ENCODE measurements at places on chromosomes 5 and 9. TPM values are rescaled to one million over a fixed set of nuclear protein-coding genes. Genes with fewer than 3 reads are reported as not detected.

Gene CCL27
- not detected for total RNA-seq

Gene SLC4A9
- total RNA-seq = not detected

Gene TMEM215
- total RNA-seq = 0.43 TPM

Gene LAMC3
- total RNA-seq = 12.4 TPM

Gene CRB2
- 5.6 TPM for total RNA-seq

Gene DMRT2
- not detected for total RNA-seq

Gene NDUFA8
- total RNA-seq = 44.4 TPM

Gene MEF2C
- 11.0 TPM for total RNA-seq

Gene PLPP7
- total RNA-seq = not detected

Gene LCN9
- total RNA-seq = 2.6 TPM

Gene REEP2
- total RNA-seq = 3.2 TPM

Gene MCTP1
- 8.7 TPM for total RNA-seq

Gene EMB
- total RNA-seq = 9.8 TPM

Gene LCP2
- total RNA-seq = 0.80 TPM

Gene NR6A1
- 4.5 TPM for total RNA-seq

Gene BSPRY
- 6.1 TPM for total RNA-seq

Gene PCDHB14
- 3.9 TPM for total RNA-seq

Gene HTR1A
- total RNA-seq = 0.57 TPM

Gene MYMK
- total RNA-seq = not detected

Gene C9orf152
- 1.2 TPM for total RNA-seq

Gene PLCXD3
- total RNA-seq = 2.2 TPM

Gene PLGRKT
- total RNA-seq = 18.3 TPM

Gene PCDHGB6
- total RNA-seq = 11.6 TPM

Gene BTNL3
- 31.3 TPM for total RNA-seq
